ENCODE measurements at places on chromosomes 6 and 20.

- peak; percentile 1 for DNase-seq
Observed at GRCh38 chr6:30396833-30397479, 52.0 kb downstream of the RPP21 start.

DNA sequence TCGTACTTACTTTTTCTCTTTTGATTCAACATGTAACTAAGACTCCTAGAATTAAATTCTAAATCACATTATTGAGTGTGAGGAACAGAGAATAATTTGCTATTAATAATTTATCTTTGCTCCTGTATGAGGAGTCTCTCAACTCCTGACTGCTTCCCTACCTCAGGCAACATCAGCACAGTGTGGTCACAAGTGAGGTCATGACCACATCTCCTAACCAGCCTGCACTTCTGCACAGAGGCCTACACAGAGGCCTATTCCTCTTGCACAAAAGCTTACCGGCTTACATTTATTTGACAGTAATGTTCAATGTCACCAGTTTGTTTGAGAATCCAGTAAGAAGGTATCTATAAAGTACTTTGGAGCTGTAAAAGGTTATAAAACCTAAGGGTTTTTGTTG lies 637.4 kb upstream of the MARCKS start:
- DNase-seq = no peak

- DNase-seq = no peak
Observed at GRCh38 chr6:110296241-110297025, 61.7 kb downstream of the METTL24 start.

GRCh38 chr20:63188159-63188442 lies 27.8 kb downstream of the YTHDF1 start:
- DNase-seq = no peak

DNA sequence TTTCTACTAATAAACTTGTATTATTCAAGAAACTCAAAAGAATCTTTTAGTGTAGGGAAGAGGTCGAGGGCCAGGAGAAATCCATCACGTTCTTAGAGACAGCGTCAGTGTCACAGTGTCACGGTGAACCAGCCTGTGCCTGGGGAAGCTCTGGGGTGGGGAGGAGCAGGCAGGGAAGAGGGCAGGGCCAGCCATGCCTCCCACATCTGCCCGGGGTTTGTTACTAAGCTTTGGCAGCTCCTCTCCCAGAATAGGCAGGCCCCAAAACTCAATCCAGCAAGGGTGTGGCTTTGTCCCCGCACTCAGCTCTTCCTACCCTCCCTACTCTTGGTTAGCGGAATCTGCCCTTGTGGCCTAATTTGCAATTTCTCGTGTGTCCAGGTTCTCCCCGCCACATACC lies 72.9 kb downstream of the TCP11 start:
- DNase-seq = no peak

- DNase-seq = no peak
Observed at GRCh38 chr20:37571033-37571432, 43.4 kb upstream of the BLCAP start.

GRCh38 chr20:43564993-43565757 lies 6.3 kb downstream of the SGK2 start:
- DNase-seq = no peak

DNA sequence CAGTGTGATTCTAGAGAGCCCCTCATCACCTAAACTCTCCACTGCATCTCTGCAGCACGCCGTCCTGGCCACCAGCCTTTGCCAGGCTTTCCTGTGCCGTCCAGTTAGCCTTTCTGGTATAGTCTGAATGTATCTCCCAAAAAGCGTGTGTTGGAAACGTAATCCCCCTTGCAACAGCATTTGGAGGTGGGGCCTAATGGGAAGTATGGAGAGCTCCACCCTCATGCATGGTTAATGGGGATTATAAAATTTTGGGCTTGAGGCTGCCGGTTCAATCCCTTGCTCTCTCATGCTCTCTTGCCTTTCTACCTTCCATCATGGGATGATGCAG lies 53.4 kb downstream of the NEDD9 start:
- no peak for DNase-seq

GRCh38 chr6:133809406-133809805 lies 79.5 kb upstream of the TCF21 start:
- DNase-seq = no peak

DNA sequence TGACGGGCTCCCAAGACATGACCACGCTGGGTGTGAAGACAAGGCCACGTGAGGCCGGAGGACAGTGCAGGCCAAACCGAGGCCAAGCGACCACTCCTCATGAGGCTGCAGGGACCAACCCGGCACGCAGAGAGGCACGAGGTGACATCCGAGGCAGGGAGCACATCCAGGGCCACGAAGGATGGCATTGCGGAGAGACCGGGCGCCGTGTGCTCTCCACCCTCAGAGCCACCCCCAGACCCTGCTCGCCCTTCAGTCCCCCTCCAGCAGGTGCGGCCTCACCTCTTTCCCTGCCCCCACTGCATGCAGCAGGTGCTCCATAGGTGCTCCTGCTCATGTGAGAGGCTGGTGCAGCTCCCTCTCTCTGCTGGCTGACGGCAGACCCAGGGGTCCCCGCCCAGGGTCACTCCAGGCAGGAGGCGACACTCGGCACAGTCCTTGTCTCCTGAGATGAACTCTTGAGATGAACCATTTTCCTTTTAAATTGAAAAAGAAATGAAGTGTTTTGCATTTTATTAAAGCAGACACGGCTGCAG lies 33.8 kb upstream of the CHRNA4 start:
- no peak for DNase-seq

GRCh38 chr6:154123155-154123956 lies 84.3 kb downstream of the OPRM1 start:
- DNase-seq = no peak

DNA sequence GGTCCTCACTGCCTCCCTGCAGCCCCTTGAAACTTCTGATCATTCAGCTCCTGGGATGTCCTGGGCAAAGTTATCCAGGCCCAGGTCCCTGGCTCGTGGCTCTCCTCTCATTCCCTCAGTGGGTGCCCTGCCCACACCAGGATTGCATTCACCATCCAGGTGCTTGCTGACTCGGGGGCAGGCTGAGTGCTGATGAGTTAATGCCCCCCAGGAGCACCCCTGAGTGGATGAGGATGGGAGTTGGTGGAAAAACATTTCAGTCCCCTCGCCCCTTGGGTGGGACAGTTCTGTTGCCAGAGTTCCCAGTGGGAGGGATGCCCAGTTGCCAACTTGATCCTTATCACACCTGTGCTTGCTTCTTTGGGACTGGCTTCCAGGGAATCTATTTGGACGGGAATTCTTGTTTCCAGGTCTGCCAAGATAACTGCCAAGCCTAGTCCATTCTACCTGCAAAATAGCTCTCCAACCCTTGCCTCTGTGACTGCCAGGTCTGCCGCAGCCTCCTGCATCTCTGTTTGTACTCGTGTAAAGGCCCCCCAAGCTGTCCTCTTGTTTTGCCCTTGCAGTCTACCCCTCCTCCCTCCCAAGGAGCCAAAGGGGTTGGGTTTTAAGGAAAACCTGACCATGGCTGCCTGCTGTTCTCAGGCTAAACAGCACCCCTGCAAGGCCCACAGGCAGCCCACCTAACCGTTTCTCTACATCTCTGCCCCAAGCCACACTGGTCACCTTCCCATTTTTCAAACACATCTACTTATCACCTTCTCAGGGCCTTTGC lies 11.6 kb upstream of the RSPO4 start:
- DNase-seq = no peak

DNA sequence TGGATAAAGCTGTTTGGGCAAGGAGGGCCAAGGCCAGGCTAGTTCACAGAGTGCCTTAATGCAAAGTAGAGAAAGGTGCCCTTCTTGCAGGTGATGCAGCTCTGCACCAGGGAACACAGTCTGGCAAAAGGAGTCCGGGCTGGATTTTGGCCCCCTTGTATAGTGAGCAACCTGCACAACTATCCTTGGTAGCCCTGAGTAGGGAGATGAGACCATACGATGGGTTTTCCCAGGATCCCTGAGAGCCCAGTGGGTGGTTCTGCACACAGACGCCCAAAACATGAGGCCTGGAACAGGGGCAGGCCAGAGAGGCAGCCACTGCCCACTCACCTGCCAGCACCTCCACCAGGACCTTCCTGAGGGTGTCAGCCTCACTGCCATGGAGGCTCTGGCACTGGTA lies 2.0 kb downstream of the TREM2 start:
- no peak for DNase-seq

- DNase-seq = no peak
Observed at GRCh38 chr20:39041067-39041466, 78.9 kb downstream of the DHX35 start.

GRCh38 chr6:142902636-142903053 lies 42.3 kb downstream of the HIVEP2 start:
- peak; percentile 94 for DNase-seq

DNA sequence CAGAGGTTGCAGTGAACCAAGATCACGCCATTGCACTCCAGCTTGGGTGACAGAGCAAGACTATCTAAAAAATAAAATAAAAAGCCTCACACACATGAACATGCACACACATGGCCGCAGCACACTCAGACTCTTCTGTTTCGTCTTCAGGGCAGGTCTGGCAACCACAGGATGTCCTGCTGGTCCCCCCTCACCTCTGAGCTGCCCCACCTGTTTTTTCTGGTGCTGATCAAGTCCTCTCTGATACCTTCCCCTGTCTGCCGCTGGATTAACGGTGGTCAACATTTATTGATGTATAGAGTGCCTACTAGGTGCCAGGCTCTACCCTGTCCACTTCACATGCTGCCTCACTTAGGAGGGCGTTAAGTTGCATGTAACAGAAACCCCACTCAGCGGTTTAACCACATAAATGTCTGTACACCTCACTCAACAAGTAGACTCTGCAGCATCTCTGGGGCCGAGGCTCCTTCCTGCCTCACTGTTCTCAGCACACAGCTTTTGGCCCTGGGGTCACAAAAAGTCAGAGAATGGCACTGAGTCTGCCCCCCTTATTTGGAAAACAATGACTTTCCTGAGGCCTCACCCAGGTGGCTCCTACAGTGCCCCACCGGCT lies 4.5 kb upstream of the AP5S1 start:
- no peak for DNase-seq

- DNase-seq = no peak
Observed at GRCh38 chr6:106974336-106974998, at the start of gene CD24. Gene CD24 (minus strand): TSS chr6:106974729. CDS start chr6:106974646, 83 bp downstream.

DNA sequence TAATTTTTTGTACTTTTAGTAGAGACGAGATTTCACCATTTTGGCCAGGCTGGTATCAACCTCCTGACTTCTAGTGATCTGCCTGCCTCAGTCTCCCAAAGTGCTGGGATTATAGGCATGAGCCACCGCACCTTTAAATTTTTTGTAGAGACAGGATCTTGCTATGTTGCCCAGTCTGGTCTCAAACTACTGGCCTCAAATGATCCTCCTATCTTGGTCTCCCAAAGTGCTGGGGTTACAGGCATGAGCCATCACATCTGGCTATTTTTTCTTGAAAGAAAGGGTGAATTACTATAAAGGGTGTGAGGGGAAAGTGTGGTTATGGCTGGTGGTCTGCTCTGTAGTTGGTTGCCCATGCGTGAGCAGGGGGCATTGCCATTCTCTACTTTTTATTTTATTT lies 1.6 kb downstream of the LY6G6F start:
- no peak for DNase-seq

DNA sequence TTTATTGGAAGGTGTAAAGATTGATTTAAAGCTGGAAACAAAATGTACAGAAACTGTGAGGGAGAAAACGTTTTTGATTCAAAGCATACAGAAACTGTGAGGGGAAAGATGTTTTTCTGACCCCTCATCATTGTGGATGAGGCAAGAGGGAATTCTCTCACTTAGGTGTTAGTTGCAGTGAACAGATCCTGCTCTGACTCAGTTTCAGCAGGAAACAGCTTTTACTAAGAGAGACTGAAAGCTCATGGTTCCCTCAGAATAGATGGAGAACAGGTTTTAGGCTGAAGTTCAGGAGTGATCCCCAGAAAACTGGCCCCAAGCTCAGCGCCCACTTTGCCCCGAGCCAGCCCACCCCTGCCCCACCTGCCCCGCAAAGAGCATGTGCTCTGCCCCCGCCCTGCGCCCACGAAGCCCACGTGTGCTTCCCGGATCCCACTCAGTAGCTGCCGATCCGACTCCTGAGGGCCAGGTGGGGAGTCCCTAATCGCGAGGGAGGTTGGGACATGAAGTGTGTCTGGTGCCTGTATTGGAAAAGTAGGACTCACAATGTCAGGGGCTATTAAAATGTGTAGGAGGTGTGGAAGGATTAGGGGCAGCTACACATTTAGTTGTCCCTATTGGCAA lies 41.2 kb downstream of the DUSP22 start:
- no peak for DNase-seq

- no peak for DNase-seq
Observed at GRCh38 chr6:138550346-138550767, 51.1 kb upstream of the NHSL1 start.

GRCh38 chr6:157909282-157909664 lies 72.4 kb upstream of the SYNJ2 start:
- DNase-seq = no peak

GRCh38 chr6:36340306-36340617 lies 3.6 kb upstream of the BNIP5 start:
- no peak for DNase-seq

GRCh38 chr20:31705598-31706597 lies 16.8 kb downstream of the BCL2L1 start:
- no peak for DNase-seq

GRCh38 chr20:33664762-33665144 lies 2.0 kb upstream of the ACTL10 start:
- DNase-seq = no peak

DNA sequence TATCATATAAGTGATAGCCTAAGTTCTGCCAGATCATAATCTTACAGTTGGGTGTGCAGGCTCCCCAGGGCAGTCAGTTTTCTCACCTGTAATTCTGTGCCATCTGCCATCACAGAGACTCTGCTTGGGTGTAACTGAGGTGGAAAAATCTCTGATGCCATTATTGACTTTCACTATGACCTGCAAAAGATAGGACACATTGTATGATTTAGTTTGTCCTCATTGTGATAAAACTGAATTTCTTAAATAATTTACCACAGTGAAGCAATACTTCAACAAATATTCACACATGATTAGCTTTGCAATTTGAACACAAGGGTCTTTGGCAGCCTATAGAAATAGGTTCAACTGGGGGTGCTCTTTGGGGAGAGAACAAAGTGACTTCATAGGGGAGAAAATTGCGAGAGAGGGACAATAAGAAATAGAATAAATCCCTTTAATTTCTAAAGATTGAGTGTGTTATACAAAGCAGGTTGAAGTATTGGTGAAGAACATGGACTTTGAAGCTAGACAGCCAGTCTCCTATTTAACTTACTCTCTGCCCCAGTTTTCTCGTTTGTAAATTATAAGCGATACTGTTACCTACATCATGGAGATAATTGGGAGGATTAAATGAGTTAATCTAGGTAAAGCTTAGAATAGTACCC lies 27.3 kb downstream of the FAM229B start:
- DNase-seq = no peak
